ENCODE measurements at places on chromosomes 4 and X.

GRCh38 chr4:64430933-64431332 is 21.7 kb upstream of the TECRL start:
- H3K36me3 ChIP-seq: no peaks in the 10 kb centered on the region
- H3K27ac ChIP-seq: no peak overlapping the region
- no peak overlapping the region for H3K4me3 ChIP-seq
- no peaks in the 10 kb centered on the region for H3K27me3 ChIP-seq
- no peak for DNase-seq

DNA sequence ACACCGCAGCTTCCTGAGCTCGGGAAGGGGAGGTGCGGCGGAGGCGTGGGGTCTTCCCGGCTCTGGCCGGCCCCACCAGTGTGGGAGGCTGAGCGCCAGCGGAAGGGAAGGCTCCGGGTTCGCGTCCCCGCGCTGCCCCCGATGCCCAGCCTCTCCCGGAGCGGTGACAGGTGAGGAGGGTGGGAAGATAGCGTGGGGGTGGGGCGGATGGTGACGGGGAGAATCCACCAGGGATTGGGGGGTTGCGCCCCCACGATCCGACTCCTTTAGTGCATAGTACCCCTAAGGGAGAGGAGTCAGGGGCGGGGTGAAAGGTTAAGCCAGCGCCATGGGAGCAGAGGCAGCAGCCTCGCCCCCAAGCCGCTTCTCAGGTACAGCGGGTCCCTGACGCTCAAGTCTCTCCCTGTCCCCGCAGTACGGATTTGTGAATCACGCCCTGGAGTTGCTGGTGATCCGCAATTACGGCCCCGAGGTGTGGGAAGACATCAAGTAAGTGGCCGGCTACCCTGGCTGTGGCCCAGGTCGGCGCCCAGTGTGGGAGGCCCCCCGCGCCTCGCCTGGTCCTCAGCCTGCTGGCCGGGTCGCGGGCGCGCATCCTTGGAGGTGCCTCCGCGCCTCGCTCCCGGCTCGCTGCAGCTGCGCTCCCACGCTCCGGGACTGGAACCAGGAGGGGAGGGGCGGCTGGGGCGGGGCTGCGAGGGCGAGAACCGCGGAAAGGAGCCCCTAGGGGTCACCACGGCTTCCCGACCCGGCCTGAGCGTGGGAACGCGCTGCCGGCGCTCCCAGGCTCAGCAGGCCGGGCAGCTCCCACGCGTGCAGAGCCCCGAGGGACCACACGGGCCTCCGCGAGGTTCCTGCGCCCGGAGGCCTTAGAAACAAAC is 791 bp downstream of the GUCY1B1 start:
- no peak for DNase-seq
- peaks cover 6% of the 10 kb centered on the region for H3K27me3 ChIP-seq

- DNase-seq: no peak
- H3K4me3 ChIP-seq: no peak overlapping the region
- no peak overlapping the region for H3K27ac ChIP-seq
- no peaks in the 10 kb centered on the region for H3K27me3 ChIP-seq
- no peaks in the 10 kb centered on the region for H3K36me3 ChIP-seq
These were observed 14.5 kb upstream of the LNX1 start for GRCh38 chr4:53605783-53606182.

DNA sequence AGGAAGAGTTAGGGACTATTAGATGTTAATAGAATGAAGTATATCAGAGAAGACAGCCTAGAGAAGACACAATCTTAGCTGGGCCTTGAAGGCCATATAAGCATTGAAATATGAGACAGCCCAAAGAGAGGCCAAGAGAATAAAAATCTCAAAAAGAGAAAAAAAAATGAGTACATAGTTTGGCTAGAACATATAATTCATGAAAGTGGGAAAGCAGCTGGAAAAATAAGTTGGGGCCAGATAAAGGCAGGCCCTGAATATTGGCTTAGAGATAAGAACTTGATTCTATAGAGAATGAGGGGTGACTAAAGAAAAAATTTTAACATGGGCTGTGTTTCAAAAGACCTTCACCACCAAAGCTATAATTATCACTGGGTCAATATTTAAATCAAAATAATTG is 7.4 kb upstream of the UTP3 start:
- H3K4me3 ChIP-seq: no peak overlapping the region
- peaks cover 7% of the 10 kb centered on the region for H3K4me1 ChIP-seq
- no peaks in the 10 kb centered on the region for H3K36me3 ChIP-seq
- no peak for DNase-seq
- H3K27ac ChIP-seq: no peak overlapping the region

GRCh38 chr4:147037069-147037468 is 91.4 kb upstream of the TTC29 start:
- H3K36me3 ChIP-seq: no peaks in the 10 kb centered on the region
- H3K4me1 ChIP-seq: no peaks in the 10 kb centered on the region
- H3K27ac ChIP-seq: no peak overlapping the region
- H3K27me3 ChIP-seq: no peaks in the 10 kb centered on the region
- H3K4me3 ChIP-seq: no peak overlapping the region
- DNase-seq: no peak

- no peak for DNase-seq
- peaks cover 10% of the 10 kb centered on the region for H3K27me3 ChIP-seq
- H3K36me3 ChIP-seq: no peaks in the 10 kb centered on the region
- no peaks in the 10 kb centered on the region for H3K4me1 ChIP-seq
These were observed 8.5 kb downstream of the FRAS1 start for GRCh38 chr4:78065508-78066192.

GRCh38 chrX:155022585-155022984 is at the start of gene F8:
TSS of gene F8 (minus strand) at chrX:155022723. CDS start at chrX:155022552, 171 bp downstream.
- no peaks in the 10 kb centered on the region for H3K36me3 ChIP-seq
- H3K4me1 ChIP-seq: no peaks in the 10 kb centered on the region
- H3K27ac ChIP-seq: no peak within 1 kb of the TSS

- no peaks in the 10 kb centered on the region for H3K27me3 ChIP-seq
- H3K4me3 ChIP-seq: no peak overlapping the region
- no peak for DNase-seq
- no peaks in the 10 kb centered on the region for H3K4me1 ChIP-seq
- no peaks in the 10 kb centered on the region for H3K36me3 ChIP-seq
These were observed 42.5 kb upstream of the MXD4 start for GRCh38 chr4:2304321-2304876.

GRCh38 chrX:15854080-15854655 is 445 bp downstream of the AP1S2 start:
- H3K4me3 ChIP-seq: peak overlapping the region; percentile 71
- H3K27me3 ChIP-seq: no peaks in the 10 kb centered on the region
- peaks cover 4% of the 10 kb centered on the region for H3K4me1 ChIP-seq
- DNase-seq: peak; percentile 10

DNA sequence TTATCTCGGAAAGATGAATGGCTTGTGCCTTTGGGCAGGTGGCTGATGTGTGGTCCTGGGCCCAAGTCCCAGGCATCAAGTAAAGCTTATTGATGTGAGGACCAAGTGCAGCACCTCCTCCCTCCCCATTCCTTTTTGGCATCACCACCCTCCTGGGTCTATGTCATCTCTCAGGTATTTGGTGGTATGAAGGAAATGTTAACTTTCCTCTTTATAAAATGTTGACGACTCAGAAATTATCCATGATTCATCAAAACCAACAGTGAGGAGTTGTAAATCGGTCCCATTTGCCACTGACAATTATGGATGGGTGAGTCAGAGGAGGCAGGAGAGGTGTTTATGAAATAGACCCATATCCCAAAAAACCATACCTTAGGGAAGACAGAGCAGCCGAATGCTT is 229.4 kb upstream of the GATB start:
- DNase-seq: no peak
- H3K4me3 ChIP-seq: no peak overlapping the region
- no peaks in the 10 kb centered on the region for H3K36me3 ChIP-seq
- peaks cover 39% of the 10 kb centered on the region for H3K4me1 ChIP-seq

- no peaks in the 10 kb centered on the region for H3K27me3 ChIP-seq
- no peak overlapping the region for H3K27ac ChIP-seq
- H3K4me1 ChIP-seq: peaks cover 7% of the 10 kb centered on the region
- DNase-seq: no peak
- H3K4me3 ChIP-seq: peak overlapping the region; percentile 61
These were observed 3.1 kb downstream of the MAMLD1 start for GRCh38 chrX:150365990-150366911.

GRCh38 chr4:66837279-66837922 is 707.9 kb downstream of the CENPC start:
- no peaks in the 10 kb centered on the region for H3K27me3 ChIP-seq
- no peak for DNase-seq
- H3K27ac ChIP-seq: no peak overlapping the region
- H3K4me1 ChIP-seq: no peaks in the 10 kb centered on the region
- no peaks in the 10 kb centered on the region for H3K36me3 ChIP-seq

DNA sequence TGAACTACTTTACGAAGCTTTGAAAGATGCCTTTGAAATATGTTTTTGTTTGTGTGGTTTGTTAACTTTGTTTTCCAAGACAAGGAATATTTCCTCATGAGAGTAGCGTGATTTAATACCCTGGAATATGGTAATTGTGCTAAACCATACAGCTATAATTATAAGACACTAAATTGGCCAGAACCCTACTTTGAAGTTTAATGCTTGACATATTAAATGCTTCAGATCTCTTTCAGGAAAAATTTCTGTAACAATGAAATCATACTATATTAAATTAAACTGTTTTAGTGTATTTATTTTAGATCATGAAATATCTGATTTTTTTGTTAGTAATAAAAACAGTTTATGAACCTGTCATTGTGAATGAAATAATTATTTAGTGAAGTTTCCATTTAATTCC is 63.5 kb downstream of the DCLK2 start:
- H3K4me1 ChIP-seq: no peaks in the 10 kb centered on the region
- H3K4me3 ChIP-seq: no peak overlapping the region
- H3K27me3 ChIP-seq: no peaks in the 10 kb centered on the region
- no peak overlapping the region for H3K27ac ChIP-seq
- no peaks in the 10 kb centered on the region for H3K36me3 ChIP-seq
- no peak for DNase-seq

- no peak for DNase-seq
- no peak overlapping the region for H3K4me3 ChIP-seq
- no peaks in the 10 kb centered on the region for H3K27me3 ChIP-seq
- no peaks in the 10 kb centered on the region for H3K4me1 ChIP-seq
- H3K36me3 ChIP-seq: no peaks in the 10 kb centered on the region
These were observed 1.6 kb upstream of the ASB5 start for GRCh38 chr4:176270669-176271068.

- H3K27me3 ChIP-seq: no peaks in the 10 kb centered on the region
- no peak for DNase-seq
- H3K4me1 ChIP-seq: no peaks in the 10 kb centered on the region
- H3K27ac ChIP-seq: no peak overlapping the region
- H3K36me3 ChIP-seq: peaks cover 45% of the 10 kb centered on the region
- no peak overlapping the region for H3K4me3 ChIP-seq
These were observed 459.7 kb downstream of the IL15 start for GRCh38 chr4:142095886-142096605.

DNA sequence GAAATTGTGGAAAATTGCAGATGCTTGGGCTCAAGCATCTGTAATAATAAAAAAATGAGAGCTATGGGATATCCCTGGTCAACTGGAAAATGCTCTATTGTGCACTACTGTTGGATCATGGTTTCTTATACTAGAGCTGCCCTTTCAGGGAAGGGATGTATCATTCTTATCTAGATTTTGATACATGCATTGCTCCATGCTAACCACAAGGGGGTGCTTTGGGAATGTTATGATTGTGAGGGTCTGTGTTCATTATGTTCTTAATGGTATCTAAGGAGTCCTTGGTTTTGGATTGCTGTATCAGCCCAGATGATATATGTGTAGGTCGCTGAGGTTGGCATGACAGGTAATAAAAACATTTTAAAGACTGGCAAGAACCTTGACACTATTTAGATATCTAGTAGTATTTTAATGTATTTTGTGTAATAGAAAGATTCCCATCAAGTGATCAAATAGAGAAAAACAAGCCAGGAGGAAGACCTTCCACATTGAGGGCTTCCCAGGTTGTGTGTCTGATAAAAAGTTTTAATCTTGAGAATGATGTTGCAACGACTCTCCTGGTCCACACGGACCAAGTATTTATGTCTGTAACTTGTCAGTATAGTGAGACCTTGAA is 49.2 kb upstream of the TLR2 start:
- H3K36me3 ChIP-seq: peaks cover 72% of the 10 kb centered on the region
- H3K27ac ChIP-seq: no peak overlapping the region
- no peak overlapping the region for H3K4me3 ChIP-seq
- DNase-seq: no peak
- no peaks in the 10 kb centered on the region for H3K4me1 ChIP-seq

DNA sequence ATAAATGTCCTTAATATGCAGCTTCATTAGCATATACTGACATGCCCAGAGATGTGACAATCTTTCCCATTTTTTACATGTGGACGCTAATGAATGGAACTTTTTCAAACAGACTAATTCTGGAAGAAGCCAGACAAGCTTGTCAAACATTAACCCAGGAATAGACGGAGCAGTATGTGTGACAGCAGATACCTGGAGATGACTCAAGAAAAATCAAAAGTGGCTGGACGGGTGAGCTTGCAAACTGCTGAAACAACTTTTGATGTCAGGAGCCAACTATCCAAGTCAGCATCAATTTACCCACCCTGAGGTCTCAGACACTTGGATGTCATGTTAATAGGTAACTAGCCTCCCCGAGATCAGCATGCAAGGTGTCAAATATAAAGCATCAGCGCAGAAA is 183.0 kb downstream of the PACRGL start:
- no peaks in the 10 kb centered on the region for H3K27me3 ChIP-seq
- no peak overlapping the region for H3K4me3 ChIP-seq
- H3K27ac ChIP-seq: no peak overlapping the region

DNA sequence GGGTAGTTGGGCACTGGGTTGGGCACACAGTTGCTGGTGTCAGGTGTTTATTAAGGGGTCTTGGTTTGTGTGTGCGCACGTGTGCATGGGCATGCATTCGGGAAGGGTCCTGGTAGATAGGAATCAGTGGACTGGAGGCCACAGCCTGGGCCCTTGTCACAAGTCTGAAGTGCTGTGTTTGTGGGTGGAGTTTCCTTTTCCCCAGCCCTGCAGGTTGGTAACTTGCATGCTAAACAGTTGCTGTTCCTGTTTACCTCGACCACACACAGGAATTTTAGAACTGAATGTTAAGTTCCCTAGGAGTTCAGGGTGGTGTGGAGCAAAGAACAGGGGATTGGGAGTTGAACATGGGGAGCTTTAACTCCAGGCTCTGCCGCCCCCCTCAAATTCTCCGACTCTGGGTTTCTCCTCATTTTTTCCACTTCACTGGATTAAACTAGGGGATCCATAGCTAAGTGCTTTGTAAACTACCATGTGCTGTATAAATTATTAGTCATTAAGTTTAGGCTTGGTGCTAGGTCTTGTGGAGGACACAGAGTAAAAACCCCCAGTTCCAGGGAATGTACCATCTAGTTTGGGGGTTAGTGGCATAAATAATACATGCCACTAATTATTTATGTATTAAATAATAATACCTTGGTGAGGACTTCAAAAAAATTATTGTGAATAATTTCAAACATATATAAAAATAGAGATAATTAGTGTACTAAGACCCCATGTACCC is 49.0 kb downstream of the STARD8 start:
- no peaks in the 10 kb centered on the region for H3K36me3 ChIP-seq
- no peaks in the 10 kb centered on the region for H3K4me1 ChIP-seq
- no peak overlapping the region for H3K4me3 ChIP-seq
- no peak overlapping the region for H3K27ac ChIP-seq

- H3K36me3 ChIP-seq: no peaks in the 10 kb centered on the region
- H3K27me3 ChIP-seq: no peaks in the 10 kb centered on the region
- no peaks in the 10 kb centered on the region for H3K4me1 ChIP-seq
- no peak for DNase-seq
- H3K4me3 ChIP-seq: no peak overlapping the region
These were observed 141.4 kb downstream of the GALNTL6 start for GRCh38 chr4:171954650-171955049.

All from effector memory CD4-positive, alpha-beta T cell (primary cell).